ENCODE measurements at places on chromosomes 4 and X.

DNA sequence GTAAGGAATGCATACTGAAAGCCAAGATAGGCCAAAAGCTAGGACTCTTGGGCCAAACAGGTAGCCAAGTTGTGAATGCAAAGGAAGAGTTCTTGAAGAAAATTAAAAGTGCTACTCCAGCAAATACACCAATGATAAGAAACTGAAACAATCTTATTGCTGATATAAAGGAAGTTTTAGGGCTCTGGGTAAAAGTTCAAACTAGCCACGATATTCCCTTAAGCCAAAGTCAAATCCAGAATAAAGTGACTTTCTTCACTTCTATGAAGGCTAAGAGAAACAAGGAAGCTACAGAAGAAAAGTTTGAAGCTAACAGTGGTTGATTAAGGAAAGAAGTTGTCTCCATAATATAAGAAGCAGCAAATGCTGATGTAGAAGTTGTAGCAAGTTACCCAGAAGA lies 397.6 kb downstream of the PACRGL start:
- DNase-seq, result no peak

- peak; percentile 95 for DNase-seq
These were observed 1.4 kb upstream of the VEGFC start for GRCh38 chr4:176794151-176794550.

DNA sequence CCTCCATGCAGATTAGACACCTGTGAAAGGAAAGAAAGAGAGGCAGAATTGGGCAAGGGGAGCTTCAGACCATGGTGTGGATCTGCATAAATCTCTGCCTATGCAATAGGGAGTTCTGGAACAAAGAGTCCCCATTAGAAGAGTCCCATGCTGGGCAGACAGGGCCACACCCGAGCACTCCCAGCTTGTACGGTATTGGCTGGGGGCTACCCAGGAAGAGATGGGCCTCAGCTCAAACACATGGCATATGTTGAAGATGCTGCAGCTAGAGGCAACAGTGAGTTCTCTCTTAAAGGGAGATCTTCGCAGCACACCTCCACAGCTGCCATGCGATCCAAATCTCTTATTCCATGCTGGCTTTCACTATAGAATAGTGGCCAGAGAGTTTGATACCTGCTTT lies 24.7 kb downstream of the CCNG2 start:
- DNase-seq, result no peak

- DNase-seq, result no peak
These were observed 8.8 kb upstream of the BMP2K start for GRCh38 chr4:78767350-78767749.

DNA sequence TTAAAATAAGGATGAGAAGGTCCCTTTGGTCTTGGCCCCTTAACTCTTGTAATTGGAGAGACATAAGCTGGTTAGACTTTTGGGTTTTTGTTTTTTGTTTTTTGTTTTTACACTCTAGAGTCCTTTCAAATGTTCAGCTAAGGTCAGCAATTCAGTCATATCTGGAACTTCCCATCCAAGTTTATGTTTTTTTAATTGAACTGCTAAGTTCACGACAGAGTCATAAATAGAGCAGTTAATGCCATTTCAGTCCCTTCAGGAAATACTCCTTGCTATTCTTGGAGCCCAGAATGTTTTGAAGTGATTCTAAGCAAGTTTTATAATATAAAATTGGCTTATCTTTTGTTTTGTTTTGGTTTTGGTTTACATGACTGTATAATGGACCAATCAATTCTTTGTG lies 329.4 kb upstream of the PABPC4L start:
- DNase-seq, result no peak

DNA sequence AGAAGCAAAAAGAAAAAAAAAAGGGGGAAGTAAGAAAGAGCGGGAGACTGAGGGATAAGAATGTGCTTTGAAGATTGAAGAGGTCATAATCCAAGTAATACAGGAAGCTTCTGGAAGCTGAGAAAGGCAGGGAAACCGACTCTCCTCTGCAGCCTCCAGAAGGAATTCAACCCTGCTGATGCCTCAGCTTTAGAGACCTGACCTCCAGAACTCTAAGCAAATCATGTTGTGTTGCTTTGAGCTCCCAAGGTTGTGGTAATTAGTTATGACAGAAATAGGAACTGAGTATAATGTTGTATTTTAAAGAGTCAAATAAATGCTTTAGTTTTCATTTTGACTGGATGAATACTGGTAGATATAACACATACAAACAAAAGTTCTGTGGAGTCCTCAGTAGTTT lies 48.0 kb upstream of the FAT1 start:
- peak; percentile 40 for DNase-seq

DNA sequence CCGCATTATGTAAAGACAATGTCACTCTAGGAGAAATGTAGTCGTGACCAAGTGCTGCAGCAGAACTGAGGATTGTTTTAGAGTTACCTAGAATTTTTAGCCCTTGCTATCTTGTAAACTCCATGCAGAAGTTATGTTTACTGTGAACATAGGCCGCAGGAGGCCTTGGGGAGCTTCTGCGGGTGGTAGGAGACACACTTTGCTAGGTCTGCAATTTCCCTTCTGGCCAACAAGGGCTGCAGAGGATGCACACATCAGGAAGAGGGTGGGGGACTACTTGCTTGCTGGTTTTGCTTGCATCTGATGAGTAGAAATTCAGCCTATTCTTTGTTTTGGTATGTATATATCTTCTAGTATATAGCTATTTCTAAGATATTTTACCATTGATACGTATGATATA lies 23.1 kb downstream of the BANK1 start:
- DNase-seq, result no peak

GRCh38 chr4:116628598-116628997 lies 456.8 kb downstream of the TRAM1L1 start:
- no peak for DNase-seq

DNA sequence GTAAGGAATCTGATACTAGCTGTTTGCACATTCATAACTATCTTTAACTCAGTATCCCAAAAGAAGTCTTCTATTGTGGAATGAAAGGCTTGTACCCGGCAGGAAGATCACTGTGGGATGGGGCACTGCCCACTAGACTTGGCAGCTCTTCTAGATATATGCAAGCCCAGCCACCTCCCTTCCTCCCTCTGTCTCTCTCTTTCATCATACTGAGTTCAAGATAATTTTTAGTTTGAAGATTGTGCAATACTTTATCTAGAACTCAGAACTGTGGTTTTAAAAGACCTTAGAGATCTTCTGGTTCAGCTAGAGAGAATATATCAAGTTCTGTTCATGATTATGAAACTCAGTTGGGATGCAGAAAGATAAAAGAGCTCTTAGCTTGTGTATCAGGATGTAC lies 22.5 kb upstream of the GPR34 start:
- DNase-seq, result peak; percentile 34

GRCh38 chr4:46370531-46370930 lies 19.4 kb downstream of the GABRA2 start:
- DNase-seq, result no peak

DNA sequence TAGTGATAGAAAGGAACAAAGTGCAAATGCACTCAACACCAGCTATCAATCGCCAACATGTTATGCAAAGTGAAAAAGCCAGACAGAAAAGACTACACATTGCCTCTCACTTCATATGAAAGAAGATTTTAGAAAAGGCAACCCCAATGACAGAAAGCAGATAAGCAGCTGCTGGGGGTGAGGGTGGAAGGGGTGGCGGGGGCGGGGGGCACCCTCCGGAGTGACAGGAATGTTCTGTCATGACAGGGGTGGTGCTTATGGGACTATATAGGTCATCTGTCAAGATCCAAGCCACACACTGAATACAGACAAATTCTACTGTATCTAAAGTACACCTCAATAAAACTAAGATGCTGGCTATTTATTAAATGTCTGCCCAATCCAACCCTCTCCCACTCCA lies 10.7 kb downstream of the WDR1 start:
- no peak for DNase-seq
